ENCODE measurements at places on chromosomes 5 and 9. TPM values are rescaled to one million over a fixed set of nuclear protein-coding genes. Genes with fewer than 3 reads are reported as not detected.

DEPDC1B gene
- 33.6 TPM for total RNA-seq

SPINK4 gene
- total RNA-seq, result not detected

SCGB3A2 gene
- not detected for total RNA-seq

SMIM3 gene
- total RNA-seq, result 22.4 TPM

SV2C gene
- 0.02 TPM for total RNA-seq
